ENCODE measurements at places on chromosomes 13 and 19.

DNA sequence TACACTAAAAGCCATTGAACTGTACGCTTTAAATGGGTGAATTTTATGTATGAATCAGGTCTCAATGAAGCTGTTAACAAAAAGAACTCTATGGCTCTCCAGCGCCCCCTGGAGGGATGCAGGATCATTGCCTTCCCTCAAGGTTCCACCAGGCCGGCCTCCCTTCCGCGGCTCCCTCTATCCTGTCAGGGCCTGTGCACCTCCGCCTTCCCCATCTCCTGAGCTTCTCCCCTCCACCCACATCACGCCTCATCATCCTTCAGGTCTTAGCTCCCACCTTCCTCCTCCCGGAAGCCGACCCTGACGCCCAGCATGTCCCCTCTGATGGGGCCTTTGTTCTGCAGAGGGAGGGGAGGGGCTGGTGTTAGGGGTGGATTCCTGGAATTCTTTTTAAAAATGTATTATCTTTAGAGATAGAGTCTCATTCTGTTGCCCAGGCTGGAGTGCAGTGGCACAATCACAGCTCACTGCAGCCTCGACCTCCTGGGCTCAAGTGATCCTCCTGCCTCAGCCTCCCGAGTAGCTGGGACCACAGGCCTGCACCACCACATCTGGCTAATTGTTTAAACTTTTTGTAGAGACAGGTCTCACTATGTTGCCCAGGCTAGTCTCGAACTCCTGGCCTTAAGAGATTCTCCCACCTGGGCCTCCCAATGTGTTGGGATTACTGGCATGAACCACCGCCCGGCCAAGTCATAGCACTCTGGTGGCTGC lies 27.7 kb downstream of the MEIS3 start:
- peak; percentile 80 for DNase-seq

GRCh38 chr19:1239796-1240737 lies 1.5 kb upstream of the ATP5F1D start:
- DNase-seq, result peak; percentile 89

- no peak for DNase-seq
These were observed 9.4 kb downstream of the POLRMT start for GRCh38 chr19:623974-624373.

GRCh38 chr13:19764237-19764636 lies 18.5 kb downstream of the PSPC1 start:
- no peak for DNase-seq

GRCh38 chr19:47427241-47428176 lies 8.2 kb upstream of the MEIS3 start:
- peak; percentile 86 for DNase-seq

GRCh38 chr13:113741191-113741668 lies 17.8 kb upstream of the TMEM255B start:
- no peak for DNase-seq

DNA sequence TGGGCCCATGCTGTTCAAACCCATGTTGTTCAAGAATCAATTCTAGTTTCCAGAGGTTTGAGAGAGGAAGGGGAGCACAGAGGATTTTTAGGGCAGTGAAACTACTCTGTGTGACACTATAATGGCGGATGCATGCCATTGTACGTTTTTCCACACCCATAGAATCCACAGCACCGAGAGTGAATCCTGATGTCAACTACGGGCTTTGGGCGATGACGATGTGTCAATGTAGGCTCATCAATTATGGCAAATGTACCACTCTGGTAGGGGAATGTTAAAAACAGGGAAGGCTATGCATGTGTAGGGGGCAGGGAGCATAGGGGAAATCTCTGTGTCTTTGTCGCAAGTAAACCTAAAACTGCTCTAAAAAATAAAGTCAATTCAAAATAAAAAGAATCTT lies 70.7 kb upstream of the UBAC2 start:
- no peak for DNase-seq

GRCh38 chr19:54515156-54515555 lies 12.5 kb downstream of the LAIR2 start:
- DNase-seq, result no peak

Measured in HTR-8/SVneo (cell line).